Progenitor cell of endocrine pancreas (in vitro differentiated cells): ENCODE measurements at places on chromosomes 7 and 10.
A peak's percentile ranks its signal among the peaks of the same experiment; 100 is the strongest.

- H3K27me3 ChIP-seq = no peaks in the 10 kb centered on the region
- H3K27ac ChIP-seq = no peak overlapping the region
- peaks cover 7% of the 10 kb centered on the region for H3K4me1 ChIP-seq
- peaks cover 1% of the 10 kb centered on the region for H3K36me3 ChIP-seq
These were observed 3.2 kb upstream of the ATP6V1F start for GRCh38 chr7:128859232-128860157.

GRCh38 chr7:120519224-120519623 is 246.2 kb downstream of the KCND2 start:
- H3K27me3 ChIP-seq = no peaks in the 10 kb centered on the region
- peaks cover 6% of the 10 kb centered on the region for H3K4me1 ChIP-seq
- no peak overlapping the region for H3K4me3 ChIP-seq

DNA sequence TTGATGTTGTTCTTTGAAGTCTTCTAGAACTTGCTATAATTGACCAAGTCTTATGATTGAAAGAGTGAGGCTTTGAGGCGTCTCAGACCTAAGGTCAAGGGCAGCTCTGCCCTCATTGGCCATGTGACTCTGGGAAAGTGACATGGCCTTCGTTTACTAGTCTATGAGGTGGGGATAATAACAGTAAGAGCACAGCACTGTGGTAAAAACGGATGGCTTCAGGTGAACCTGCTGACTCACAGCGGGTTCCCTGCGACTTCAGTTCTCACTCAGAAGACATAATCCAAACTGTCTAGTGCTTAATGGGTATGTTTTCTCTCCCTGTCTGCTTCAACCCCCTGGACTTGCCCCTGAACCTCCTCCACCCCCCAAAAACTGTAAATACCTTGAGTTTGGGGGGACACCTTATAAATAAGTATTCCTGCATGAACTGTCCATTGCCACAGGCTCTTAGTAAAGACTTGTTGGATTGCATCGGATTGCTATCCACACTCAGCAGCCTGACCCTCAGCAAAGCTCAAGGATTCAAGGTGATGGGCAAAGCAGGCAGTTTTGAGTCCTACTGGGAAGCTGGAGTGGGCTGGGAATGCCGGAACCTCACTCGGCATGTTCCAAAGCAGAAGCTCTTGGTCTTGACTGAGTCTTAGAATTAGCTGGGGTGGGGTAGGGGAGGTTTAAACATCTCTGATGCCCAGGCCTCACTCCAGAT is 304.6 kb downstream of the KLF6 start:
- no peak overlapping the region for H3K27ac ChIP-seq
- H3K4me3 ChIP-seq = no peak overlapping the region
- no peaks in the 10 kb centered on the region for H3K36me3 ChIP-seq
- H3K27me3 ChIP-seq = peaks cover 15% of the 10 kb centered on the region

DNA sequence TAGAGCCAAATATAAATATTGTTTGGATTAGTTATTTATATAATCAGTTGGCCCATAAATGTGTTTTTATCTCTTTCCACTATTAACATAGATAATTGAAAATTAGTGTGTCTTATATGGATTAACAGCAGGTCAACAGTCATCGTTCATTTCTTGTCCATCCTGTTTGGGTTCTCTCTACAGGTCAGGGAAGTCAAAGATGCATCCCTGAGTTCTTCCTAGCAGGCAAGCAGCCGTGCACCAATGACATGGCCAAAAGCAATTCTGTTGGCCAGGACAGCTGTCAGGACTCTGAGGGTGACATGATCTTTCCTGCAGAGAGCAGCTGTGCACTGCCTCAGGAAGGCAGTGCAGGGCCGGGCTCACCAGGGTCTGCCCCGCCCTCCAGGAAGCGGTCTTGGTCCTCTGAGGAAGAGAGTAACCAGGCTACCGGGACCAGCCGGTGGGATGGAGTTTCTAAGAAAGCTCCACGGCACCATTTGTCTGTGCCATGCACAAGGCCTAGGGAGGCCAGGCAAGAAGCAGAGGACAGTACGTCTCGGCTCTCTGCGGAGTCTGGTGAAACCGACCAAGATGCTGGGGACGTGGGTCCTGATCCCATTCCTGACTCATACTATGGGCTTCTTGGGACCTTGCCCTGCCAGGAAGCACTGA is 15.9 kb downstream of the FBH1 start:
- H3K36me3 ChIP-seq = peaks cover 26% of the 10 kb centered on the region
- H3K27me3 ChIP-seq = no peaks in the 10 kb centered on the region
- DNase-seq = no peak
- peaks cover 2% of the 10 kb centered on the region for H3K4me1 ChIP-seq
- no peak overlapping the region for H3K4me3 ChIP-seq
- H3K27ac ChIP-seq = no peak overlapping the region

GRCh38 chr7:80910228-80910627 is 8.6 kb downstream of the SEMA3C start:
- H3K36me3 ChIP-seq = peaks cover 33% of the 10 kb centered on the region
- peaks cover 22% of the 10 kb centered on the region for H3K4me1 ChIP-seq
- DNase-seq = no peak
- no peak overlapping the region for H3K27ac ChIP-seq

DNA sequence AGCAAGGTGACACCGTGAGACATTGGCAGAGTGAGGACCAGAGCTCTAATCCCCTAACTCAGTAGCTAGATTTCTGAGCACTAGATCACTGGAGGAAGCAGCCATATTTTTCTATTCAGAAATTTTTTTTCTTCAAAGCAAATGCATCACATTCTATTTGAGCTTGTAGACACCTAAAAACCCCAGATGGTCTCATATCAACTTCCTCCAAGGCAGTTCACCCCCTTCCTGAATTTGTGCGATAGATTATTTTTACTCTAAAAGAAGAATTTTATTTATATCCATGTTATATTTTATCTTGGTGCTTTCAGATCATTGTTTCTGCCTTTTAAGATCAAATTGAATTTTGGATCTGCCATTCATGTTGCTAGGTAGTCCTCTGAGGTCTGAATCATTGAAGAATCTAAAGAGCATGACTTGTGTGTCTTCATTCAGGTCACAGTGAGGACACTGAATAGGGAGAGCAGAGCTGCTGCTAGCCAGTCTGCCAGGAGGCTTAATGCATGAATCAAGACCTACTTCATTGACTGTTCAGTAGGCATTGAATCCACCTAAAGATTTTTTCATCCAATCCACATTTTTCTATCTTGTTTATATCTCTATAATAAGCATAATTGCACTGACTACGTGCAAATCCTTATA is 92.9 kb upstream of the LRRTM3 start:
- peaks cover 5% of the 10 kb centered on the region for H3K4me1 ChIP-seq
- no peak for DNase-seq
- no peaks in the 10 kb centered on the region for H3K27me3 ChIP-seq
- H3K27ac ChIP-seq = no peak overlapping the region

DNA sequence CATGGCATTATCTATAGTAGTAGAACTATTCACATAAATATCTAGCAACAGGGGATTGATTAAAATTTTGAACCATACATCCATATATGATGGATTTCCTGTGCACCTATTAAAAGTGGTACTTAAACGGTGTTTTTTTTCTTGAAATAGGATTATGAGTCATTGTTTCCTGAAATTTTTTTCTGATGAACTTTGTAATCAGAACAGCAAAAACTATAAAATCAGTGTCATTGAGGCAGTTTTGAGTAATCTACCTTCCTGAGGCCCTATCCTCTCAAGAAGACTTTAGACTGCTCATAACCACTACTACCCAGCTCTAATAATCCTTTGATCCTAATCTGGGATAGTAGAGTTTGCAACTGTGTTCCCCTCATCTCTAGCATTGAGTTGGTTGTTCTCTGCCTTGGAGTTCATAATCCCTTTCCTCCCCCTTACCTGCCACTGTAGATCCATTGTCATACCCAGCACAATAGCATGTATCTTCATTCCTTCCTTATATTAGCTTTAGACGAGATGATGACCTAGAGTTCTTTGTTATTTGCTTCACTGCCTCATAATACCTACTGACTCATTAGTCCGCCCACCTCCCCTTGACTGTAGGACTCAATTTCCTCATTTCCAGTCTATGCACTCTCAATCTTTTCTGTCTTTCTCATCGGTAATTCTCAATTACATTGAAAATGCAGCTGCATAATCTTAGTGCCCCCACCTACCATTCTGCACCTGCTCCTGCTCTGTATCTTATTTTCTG is 133.4 kb downstream of the LRRC4 start:
- H3K27ac ChIP-seq = no peak overlapping the region
- peaks cover 8% of the 10 kb centered on the region for H3K36me3 ChIP-seq
- H3K27me3 ChIP-seq = no peaks in the 10 kb centered on the region
- H3K4me3 ChIP-seq = no peak overlapping the region
- peaks cover 19% of the 10 kb centered on the region for H3K4me1 ChIP-seq

- DNase-seq = no peak
- no peak overlapping the region for H3K4me3 ChIP-seq
- H3K27ac ChIP-seq = no peak overlapping the region
- no peaks in the 10 kb centered on the region for H3K4me1 ChIP-seq
- no peaks in the 10 kb centered on the region for H3K27me3 ChIP-seq
- H3K36me3 ChIP-seq = peaks cover 21% of the 10 kb centered on the region
These were observed 59.9 kb upstream of the LRRC4 start for GRCh38 chr7:128091106-128091505.

DNA sequence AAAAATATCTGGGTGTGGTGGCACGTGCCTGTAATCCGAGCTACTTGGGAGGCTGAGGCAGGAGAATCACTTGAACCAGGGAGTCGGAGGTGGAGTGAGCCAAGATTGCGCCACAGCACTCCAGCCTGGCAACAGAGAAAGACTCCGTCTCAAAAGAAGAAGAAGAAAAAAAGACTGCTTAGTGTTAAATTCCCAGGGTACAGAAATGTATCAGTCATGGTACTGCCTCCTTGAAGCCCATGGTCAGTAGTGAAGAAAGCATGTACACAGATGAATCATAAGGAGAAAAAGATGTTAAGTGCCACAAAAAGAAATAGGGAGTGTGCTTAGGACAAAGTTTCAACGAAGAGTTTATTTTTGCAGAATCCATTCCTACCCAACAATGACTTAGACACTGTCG is 62.5 kb upstream of the KMT2E start:
- H3K4me3 ChIP-seq = no peak overlapping the region
- H3K36me3 ChIP-seq = no peaks in the 10 kb centered on the region
- H3K4me1 ChIP-seq = peaks cover 3% of the 10 kb centered on the region
- DNase-seq = no peak

GRCh38 chr10:49562893-49563292 is 24.0 kb upstream of the ERCC6 start:
- no peaks in the 10 kb centered on the region for H3K4me1 ChIP-seq
- no peak for DNase-seq
- no peak overlapping the region for H3K27ac ChIP-seq
- H3K27me3 ChIP-seq = peaks cover 37% of the 10 kb centered on the region
- no peaks in the 10 kb centered on the region for H3K36me3 ChIP-seq

DNA sequence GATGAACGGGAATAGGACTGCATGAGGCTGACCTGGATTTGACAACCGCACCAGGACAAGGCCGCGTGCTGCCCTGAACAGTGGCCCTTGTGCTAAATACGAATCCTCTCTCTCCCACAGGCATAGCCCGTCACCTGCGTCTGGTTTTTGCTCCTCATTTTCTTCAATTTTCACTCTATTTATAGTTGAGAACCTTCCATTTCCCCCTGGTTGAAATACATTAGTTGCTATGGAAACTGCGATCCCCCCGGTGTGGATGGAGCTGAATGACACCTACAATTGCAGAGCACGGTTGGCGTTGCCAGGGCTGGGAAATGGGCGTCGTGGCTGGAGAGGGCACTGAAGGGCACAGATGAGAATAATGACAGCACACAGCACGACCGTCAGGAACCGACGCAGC is 158.6 kb upstream of the PITRM1 start:
- peaks cover 4% of the 10 kb centered on the region for H3K4me1 ChIP-seq
- DNase-seq = no peak
- peaks cover 20% of the 10 kb centered on the region for H3K27me3 ChIP-seq
- no peak overlapping the region for H3K27ac ChIP-seq

GRCh38 chr7:69739190-69739589 is 140.9 kb downstream of the AUTS2 start:
- no peak overlapping the region for H3K4me3 ChIP-seq
- no peaks in the 10 kb centered on the region for H3K27me3 ChIP-seq
- H3K27ac ChIP-seq = no peak overlapping the region
- no peaks in the 10 kb centered on the region for H3K36me3 ChIP-seq
- H3K4me1 ChIP-seq = peaks cover 36% of the 10 kb centered on the region
- no peak for DNase-seq

DNA sequence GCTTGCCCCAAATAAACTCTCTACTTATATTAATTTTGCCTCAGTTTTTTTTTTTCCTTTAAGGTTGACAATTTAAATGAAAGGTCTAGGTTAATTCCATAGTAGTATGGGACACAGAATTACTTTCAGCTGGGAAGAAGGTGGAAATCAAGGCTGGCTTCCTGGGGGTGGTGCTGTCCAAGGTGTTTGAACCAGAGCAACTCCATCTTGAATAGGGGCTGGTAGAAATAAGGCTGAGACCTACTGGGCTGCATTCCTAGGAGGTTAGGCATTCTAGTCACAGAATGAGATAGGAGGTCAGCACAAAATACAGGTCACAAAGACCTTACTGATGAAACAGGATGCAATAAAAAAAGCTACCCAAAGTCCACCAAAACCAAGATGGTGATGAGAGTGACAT is 1190.8 kb upstream of the AUTS2 start:
- no peak for DNase-seq
- no peak overlapping the region for H3K4me3 ChIP-seq
- H3K27me3 ChIP-seq = no peaks in the 10 kb centered on the region

GRCh38 chr10:5941579-5941978 is 35.8 kb downstream of the IL15RA start:
- no peak overlapping the region for H3K4me3 ChIP-seq
- peaks cover 5% of the 10 kb centered on the region for H3K4me1 ChIP-seq
- DNase-seq = no peak
- peaks cover 14% of the 10 kb centered on the region for H3K36me3 ChIP-seq

GRCh38 chr7:129470411-129470810 is 31.9 kb upstream of the SMKR1 start:
- no peaks in the 10 kb centered on the region for H3K4me1 ChIP-seq
- H3K27me3 ChIP-seq = no peaks in the 10 kb centered on the region
- no peak for DNase-seq
- no peak overlapping the region for H3K4me3 ChIP-seq
- no peak overlapping the region for H3K27ac ChIP-seq

DNA sequence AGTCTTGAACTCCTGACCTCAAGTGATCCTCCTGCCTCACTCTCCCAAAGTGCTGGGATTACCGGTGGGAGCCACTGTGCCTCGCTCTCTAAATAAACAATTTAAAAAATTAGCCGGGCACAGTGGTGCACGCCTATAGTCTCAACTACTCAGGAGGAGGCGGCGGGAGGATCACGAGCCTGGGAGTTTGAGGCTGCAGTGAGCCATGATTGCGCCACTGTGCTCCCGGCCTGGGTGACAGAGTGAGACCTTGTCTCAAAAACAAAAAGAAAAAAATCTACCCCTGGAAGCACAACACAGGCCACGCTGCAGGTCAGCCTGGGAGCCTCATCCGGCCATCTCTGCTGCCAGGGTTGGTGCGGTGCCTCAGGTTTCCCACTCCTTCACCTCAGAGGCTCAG is 3.8 kb upstream of the EIF3B start:
- peaks cover 7% of the 10 kb centered on the region for H3K4me1 ChIP-seq
- no peak overlapping the region for H3K27ac ChIP-seq
- DNase-seq = no peak
- no peaks in the 10 kb centered on the region for H3K36me3 ChIP-seq
- H3K27me3 ChIP-seq = no peaks in the 10 kb centered on the region

GRCh38 chr7:103988468-103989199 is 824 bp downstream of the RELN start:
- H3K36me3 ChIP-seq = no peaks in the 10 kb centered on the region
- peaks cover 74% of the 10 kb centered on the region for H3K27me3 ChIP-seq
- peaks cover 9% of the 10 kb centered on the region for H3K4me1 ChIP-seq
- H3K27ac ChIP-seq = peak overlapping the region; percentile 2
